ENCODE measurements at places on chromosomes 16 and 17.
A peak's percentile ranks its signal among the peaks of the same experiment; 100 is the strongest.

GRCh38 chr16:7090628-7091115 lies 242.0 kb upstream of the RBFOX1 start:
- DNase-seq, result no peak

- no peak for DNase-seq
These were observed 3.4 kb downstream of the MNT start for GRCh38 chr17:2397247-2398171.

- no peak for DNase-seq
These were observed 17.1 kb downstream of the ANKRD11 start for GRCh38 chr16:89473136-89473712.

GRCh38 chr17:11493936-11494335 lies 104.3 kb upstream of the DNAH9 start:
- DNase-seq, result no peak

DNA sequence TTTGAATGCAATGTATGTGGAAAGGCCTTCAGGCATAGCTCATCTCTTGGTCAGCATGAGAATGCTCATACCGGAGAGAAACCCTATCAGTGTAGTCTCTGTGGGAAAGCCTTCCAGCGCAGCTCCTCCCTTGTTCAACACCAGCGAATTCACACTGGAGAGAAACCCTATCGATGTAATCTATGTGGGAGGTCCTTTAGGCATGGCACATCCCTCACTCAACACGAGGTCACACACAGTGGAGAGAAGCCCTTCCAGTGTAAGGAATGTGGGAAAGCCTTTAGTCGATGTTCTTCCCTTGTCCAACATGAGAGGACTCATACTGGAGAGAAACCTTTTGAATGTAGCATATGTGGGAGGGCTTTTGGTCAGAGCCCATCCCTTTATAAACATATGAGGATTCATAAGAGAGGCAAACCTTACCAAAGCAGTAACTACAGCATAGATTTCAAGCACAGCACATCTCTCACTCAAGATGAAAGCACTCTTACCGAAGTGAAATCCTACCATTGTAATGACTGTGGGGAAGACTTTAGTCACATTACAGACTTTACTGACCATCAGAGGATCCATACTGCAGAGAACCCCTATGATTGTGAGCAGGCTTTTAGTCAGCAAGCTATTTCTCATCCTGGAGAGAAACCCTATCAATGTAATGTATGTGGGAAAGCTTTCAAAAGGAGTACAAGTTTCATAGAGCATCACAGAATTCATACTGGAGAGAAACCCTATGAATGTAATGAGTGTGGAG lies 24.7 kb downstream of the ZFP90 start:
- no peak for DNase-seq

GRCh38 chr17:49895812-49896211 lies 47.9 kb upstream of the TAC4 start:
- no peak for DNase-seq

DNA sequence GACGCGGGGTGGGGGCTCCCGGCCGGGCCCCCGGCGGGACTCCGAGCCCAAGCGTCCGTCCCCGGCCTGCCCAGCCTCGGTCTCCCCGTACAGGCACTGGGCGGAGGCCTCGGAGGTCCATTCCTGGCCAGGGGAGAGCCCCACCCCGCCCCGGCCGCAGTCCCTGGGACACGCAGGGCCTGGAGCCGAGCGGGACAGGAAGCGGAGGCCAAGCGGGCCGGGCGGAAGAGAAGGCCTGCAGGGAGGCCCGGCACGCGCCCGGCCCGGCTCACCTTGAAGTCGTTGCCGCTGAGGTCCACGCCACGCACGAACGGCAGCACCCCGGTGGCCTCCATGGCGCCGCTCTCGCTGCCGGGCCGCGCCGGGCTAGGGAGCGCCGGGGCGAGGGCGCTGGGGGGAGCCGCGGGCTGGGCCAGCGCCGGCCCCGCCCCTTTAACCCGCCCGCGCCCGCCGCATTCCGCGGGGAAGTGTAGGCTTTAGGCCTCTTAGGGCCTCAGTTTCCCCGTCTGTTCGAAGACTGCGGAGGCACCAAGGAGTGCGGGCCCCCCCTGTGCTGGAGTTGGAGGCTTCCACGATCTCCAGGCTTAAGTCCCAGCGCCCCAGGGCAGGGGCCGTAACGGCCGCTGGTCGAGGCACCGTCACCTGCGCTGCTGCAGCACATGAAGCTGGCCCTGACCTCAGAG lies at the start of gene FLII:
Gene FLII (minus strand): TSS at position 383 of the 683 bp plus-strand sequence. CDS start 48 bp downstream, at position 335.
- no peak for DNase-seq

DNA sequence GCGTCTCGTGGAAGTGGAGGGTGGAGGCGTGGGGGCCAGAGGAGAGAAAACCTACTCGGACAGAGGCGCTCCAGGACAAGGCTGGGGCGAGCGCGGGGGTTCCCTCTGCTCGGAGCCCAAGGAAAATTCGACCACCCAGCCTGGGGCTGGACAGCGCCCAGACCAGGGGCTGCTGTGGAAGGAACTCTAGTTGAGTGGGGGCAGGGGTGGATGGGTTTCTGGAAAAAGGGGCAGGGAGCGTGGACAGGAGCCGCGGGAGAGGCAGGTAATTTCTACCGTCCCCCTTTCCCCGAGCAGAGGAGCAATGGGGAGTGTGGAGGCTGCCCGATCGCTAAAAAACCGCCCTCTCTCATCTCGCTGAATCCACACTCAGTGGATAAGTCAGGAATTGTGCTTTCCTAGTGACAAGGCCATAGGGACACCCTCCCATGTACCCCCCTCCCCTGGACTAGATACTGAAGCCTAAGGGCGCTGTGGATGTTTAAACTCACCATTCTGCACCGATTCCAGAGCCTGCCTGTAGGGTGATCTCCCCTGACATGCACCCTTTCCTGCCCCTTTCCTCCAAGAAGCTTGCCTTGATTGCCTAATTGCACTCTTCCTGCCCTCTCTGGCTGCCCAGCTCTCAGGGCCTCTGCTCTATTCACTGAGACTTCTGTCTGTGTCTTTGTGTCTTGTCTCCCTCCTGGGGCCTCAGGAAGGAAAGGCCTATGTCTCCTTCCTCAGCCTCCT lies 90.7 kb upstream of the TMEM97 start:
- DNase-seq, result no peak

GRCh38 chr17:13785981-13786598 lies 184.4 kb upstream of the HS3ST3A1 start:
- DNase-seq, result no peak

- no peak for DNase-seq
These were observed 151.7 kb downstream of the CBLN1 start for GRCh38 chr16:49129935-49130334.

GRCh38 chr17:38912221-38912813 lies 13.1 kb upstream of the LASP1NB start:
- DNase-seq, result no peak

DNA sequence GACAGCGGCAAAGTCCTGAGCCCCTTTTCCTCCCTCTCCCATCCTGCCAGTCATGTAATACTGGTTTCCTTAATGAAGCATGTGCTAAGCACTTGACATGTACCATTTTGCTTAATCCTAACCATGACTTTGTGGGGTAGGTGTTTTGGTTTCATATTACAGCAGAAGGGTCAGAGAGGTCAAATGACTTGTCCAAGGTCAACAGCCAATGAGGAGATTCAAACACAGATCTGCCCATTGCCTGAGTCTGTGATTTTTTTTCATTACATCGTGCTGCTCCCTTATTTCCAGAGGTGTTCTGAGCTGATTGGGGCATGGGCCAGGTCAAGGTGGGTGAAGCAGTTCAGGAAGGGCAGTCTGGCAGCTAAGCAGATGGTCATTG lies 17.6 kb upstream of the PHF12 start:
- DNase-seq, result no peak

DNA sequence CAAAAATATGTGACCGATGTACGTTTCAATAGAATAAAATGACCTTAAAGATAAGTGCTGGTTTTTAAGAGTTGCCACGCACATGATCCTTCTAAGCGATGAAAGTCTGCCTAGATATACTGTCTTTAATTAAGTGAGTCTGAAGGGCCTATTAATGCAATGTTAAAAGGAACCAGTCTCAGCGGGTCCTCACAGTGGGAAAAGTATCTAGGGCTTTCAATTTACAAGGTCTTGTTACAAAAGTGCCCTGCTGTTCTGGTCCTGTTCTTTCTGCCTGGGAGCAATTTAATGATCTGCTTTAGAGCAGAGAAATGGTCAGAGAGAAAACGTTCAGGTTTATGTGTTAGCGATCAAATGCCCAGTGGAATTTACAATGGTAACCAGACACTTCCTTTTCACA lies 864.0 kb downstream of the KCNJ2 start:
- DNase-seq, result no peak

GRCh38 chr17:43831633-43832032 lies 1.3 kb downstream of the MPP3 start:
- DNase-seq, result no peak

DNA sequence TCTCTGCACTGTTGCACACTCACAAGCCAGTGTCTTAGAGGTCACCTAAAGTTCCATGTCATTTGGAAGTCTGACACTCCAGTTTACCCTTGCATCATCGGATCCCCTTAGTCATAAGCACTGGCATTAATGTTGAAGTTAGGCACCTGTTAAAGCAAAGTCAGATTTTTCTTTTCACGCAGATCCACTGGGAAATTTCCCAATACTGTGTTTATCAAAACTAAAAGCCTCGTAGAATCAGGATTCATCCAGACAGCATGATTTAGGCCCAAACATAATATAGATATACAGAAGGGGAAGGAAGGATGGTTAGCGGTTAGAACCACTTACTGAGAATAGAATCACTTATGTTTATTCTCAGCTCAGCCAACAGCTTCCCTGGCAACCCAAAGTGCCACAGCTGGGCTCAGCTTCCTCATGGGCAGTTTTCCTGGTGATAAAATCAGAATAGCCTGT lies 30.1 kb upstream of the HAPSTR1 start:
- no peak for DNase-seq

- DNase-seq, result no peak
These were observed 23.8 kb downstream of the MINK1 start for GRCh38 chr17:4856937-4857314.

- no peak for DNase-seq
These were observed 1.1 kb downstream of the UNC13D start for GRCh38 chr17:75842963-75843576.

GRCh38 chr16:24336491-24336890 lies 80.4 kb downstream of the CACNG3 start:
- DNase-seq, result no peak

DNA sequence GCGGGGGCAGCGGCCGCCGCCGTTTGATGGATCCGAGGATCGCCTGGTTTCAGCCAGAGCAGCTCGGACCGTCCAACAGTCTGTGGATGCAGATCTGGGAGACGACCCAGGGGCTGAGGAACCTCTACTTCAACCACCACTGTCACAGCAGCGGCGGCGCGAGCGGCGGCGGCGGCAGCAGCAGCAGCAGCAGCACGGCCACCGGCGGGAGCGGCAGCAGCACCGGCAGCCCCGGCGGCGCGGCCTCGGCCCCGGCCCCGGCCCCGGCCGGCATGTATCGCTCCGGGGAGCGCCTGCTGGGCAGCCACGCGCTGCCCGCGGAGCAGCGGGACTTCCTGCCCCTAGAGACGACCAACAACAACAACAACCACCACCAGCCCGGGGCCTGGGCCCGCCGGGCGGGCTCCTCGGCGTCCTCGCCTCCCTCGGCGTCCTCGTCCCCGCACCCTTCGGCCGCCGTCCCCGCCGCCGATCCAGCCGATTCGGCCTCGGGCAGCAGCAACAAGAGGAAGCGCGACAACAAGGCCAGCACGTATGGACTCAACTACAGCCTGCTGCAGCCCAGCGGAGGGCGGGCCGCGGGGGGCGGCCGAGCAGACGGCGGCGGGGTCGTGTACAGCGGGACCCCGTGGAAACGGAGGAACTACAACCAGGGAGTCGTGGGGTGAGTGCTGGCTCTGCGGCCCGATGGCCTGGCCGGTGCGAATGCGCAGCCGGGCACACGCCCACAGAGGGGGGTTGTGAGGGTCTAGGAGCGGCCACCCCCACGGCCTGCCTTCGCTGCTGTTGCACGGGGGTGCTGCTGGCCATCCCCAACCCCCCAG lies 702 bp downstream of the TENT4B start:
- DNase-seq, result peak; percentile 63

- peak; percentile 46 for DNase-seq
These were observed 1.4 kb downstream of the MSL1 start for GRCh38 chr17:40122999-40123810.

DNA sequence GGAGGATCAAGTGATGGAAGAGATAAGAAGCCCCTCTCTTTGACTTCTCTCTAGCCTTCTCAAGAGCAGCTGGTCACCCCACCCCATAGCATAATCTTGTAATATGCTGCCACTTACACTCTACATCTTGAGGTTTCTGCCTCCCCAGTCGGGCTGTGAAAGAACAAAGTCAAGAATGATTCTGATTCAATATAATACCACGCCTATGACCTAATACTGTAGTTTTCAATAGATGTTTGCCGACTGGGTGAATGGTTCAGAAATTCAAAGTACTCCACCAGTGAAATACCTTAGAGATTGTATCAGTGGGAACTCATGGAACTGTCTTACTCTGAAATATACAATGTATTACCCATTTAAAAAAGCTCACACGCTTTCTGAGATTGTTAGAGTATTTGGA lies 93.0 kb upstream of the ZFHX3 start:
- no peak for DNase-seq

- DNase-seq, result no peak
These were observed 82.3 kb upstream of the ZNF469 start for GRCh38 chr16:88300463-88300835.

DNA sequence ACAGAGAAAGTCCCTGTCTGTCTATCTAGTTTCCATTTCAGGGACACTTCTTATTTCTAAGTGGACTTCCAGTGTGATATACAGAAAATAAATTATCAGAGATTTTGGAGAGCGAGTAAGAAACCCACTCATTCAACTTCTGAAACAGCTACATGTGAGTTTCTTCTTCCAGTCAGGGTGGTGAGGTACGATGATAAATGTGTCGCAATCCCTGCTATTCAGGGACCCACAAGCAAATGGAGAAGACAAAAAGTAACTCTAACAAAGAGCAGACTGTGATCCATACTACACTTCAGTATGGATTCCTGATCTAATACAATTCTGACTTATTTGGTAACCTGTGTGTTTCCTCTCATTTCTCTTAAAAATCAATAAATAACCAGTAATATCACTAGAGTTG lies 16.8 kb downstream of the CNTNAP4 start:
- no peak for DNase-seq

DNA sequence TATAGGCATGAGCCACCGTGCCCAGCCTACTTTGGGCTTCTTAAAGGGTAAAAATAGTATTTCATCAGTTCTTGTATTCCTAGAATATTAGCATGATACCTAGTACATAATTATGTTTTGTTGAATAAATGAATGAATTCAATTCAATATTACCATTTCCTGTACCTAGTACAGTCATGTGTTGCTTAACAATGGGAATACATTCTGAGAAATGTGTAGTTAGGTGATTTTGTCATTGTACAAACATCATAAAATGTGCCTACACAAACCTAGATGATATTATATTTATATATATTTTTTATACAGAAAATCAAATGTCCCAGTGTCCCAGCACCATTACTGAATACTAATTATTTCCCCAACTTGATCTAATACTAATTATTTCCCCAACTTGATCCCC lies 85.6 kb upstream of the HAS3 start:
- DNase-seq, result no peak

GRCh38 chr17:7025245-7025644 lies 2.4 kb downstream of the BCL6B start:
- no peak for DNase-seq

- no peak for DNase-seq
These were observed 243.9 kb downstream of the CDH8 start for GRCh38 chr16:61792194-61792909.

GRCh38 chr17:46803544-46803943 lies 14.9 kb downstream of the WNT3 start:
- DNase-seq, result no peak

- no peak for DNase-seq
These were observed 18.1 kb upstream of the NUP93 start for GRCh38 chr16:56711862-56712261.

GRCh38 chr16:56919099-56919800 lies 12.7 kb upstream of the HERPUD1 start:
- DNase-seq, result no peak

All from T-helper 2 cell (primary cell).